NCI-H2171 treated with DMSO at 0.1 percent for 48 hours (cell line): ENCODE measurements at places on chromosomes 12 and 14.
A peak's percentile ranks its signal among the peaks of the same experiment; 100 is the strongest.

GRCh38 chr12:129063600-129063999, 210.3 kb downstream of the GLT1D1 start:
- DNase-seq, result no peak

- DNase-seq, result peak; percentile 59
Measured at GRCh38 chr12:40152783-40153383, 47.0 kb upstream of the SLC2A13 start.

- DNase-seq, result no peak
Measured at GRCh38 chr14:21534576-21534975, 8.4 kb upstream of the SALL2 start.

- no peak for DNase-seq
Measured at GRCh38 chr12:26773313-26774104, 59.5 kb downstream of the ITPR2 start.

DNA sequence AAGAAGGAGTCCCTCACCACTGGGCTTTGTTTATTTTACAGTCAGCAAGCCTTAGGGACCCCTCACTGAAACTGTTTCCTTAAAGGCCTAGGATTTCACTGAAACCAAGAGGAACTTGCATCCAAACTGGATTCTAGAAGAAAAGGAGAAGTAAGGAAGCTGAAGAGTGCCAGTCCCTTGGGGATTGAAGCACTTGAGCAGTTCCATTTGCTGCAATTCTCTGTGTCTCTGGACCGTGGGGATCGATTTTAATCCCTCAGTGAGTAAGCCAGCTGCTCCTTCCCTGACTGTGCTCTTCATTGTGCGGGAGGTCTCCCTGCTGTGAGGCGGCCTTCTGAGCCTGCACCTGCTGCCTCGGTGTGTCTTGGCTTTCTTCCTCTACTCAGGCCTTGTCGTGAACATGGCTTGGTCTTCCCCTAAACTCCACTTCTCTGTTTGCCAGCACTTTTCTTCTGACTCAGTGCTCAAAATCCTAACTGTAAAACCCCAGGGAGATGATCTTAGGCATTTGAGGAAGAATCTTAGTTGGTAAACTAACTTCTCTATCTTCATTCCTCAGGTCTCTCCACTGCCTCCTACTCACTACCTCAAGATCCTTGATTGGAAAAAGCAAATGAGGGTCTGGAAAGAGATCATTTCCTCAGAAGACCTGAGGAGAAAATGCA, 132.6 kb downstream of the SLC38A6 start:
- DNase-seq, result peak; percentile 94

DNA sequence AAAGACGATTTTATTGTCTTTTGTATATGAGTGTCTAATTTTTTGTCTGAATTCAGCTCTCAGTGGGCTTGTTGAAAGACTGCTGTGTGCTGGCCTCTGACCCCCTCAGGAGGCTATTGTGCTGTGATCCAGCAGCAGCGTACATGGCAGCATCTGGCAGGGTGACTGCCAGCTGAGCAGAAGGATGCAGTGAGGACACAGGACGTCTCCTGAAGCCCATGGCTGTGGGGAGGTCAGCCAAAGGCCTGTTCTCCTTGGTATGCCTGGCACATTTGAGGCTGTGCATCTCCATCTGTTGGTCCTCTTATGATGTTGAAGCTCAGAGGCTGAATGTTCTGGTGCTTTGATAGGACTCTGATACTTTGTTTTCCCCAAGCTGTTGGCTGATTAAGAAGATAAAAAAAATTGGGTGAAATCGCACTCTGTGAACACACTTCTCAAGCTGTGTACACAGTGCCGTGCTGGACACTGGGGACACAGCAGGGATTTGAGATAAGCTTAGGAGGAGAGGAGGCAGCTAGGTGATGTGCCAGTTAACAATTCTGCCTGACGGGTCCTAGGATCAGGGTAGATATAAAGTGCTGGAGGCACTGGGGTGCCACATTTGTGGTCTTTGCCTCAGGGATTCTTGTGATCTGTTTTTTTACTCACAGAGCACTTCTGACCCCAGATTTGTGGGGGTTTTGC, 37.5 kb downstream of the EID3 start:
- DNase-seq, result no peak

- no peak for DNase-seq
Measured at GRCh38 chr12:106994579-106995220, 7.8 kb upstream of the MTERF2 start.

DNA sequence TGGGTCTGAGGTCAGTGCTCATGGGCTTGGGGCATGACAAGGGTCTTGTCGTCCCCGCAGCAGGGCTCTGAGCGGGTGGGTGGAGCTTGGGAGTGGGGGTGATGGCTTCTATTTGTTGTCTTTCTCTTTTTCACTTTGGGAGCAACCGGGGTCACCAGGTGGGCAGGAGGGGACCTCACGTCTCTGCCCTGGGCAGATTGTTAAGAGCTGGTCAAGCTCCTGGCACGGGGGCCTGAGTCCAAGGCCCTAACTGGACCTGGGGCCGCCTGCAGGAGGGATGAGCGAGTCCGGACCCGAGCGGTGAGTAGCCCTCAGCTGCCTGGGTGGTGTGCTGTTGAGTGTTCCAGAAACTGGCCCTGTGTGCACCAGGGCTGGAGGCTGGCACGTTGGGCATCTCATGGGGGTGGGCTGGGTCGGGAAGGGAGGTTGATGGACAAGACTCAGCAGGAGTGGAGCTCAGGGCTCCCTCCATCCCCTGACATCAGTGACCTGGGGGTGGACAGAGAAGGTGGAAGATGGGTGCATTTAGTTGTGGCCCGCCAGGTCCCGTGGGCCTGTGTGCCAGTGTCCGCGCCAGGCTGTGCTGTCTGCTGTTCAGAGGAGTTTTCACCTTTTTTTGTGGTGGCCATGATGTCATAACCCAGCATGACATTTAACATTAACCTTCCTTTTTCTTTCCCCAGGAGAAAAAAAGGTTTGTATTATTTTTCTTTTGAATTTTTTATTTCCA, 27.5 kb downstream of the RTL1 start:
- DNase-seq, result no peak

DNA sequence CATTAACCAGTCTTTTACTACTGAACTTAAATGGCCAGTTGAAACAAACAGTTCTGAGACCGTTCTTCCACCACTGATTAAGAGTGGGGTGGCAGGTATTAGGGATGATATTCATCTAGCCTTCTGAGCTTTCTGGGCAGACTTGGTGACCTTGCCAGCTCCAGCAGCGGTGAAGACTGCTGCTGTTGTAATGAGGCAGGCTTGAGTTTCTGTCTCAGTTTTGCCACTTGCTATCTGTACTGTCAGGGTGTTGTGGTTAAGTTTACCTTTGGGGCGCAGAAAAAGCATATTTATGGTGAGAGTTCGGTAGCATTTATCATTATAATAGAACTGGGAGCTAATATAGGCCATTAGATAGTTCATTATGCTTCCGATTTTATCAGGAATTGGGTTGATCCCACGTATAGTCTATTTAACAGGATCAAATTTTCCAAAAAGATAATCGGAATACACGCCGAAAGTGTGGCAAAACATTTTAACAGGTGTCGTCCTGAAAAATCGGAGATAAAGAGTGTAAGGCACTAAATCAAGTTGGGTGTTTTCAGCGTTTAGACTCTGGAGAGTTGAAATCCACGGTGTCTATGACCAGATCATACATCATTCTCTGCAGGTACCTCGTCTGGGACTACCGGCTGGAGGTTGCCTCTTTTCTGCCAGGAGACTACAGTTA, 688 bp upstream of the NECAP1 start:
- peak; percentile 92 for DNase-seq

DNA sequence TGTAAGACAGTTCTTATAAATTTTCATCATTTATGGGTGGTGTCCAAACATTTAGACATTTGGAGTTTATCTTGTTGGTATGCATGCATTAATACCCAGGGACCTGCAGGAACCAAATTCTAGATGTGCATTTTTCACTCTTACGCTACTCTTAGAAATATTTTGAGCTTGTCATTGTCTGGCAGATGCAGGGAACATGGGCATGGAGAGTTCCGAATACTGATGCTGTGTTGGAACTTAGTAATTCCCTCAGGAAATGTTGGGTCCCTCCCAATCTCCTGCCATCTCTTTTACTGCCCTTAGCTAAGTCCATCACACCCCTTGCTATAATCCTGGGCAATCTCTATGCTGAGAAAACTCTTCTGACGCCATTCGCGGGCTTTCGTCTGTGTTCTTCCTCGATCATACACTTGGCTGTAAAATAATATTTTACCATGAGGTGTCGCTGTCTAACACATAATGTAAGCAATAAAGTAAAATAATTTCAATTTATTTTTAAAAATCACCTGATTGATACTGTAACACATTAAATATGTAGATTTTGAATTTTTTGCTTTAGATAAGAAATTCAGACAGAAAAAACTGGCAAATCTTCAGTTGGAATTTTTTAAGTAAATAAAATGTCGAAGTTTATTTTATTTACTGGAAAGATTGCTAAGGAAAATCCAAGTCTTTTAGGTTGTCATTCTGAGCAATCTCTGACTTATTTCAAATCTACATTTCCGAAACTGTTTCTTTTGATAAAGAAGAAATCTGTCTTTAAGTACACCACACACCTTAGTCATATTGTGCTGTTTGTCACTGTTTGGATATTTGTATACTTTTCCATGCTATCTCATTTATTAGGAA, 304.1 kb upstream of the SSTR1 start:
- DNase-seq, result peak; percentile 55

- no peak for DNase-seq
Measured at GRCh38 chr12:97380440-97380839, 82.2 kb upstream of the RMST start.

DNA sequence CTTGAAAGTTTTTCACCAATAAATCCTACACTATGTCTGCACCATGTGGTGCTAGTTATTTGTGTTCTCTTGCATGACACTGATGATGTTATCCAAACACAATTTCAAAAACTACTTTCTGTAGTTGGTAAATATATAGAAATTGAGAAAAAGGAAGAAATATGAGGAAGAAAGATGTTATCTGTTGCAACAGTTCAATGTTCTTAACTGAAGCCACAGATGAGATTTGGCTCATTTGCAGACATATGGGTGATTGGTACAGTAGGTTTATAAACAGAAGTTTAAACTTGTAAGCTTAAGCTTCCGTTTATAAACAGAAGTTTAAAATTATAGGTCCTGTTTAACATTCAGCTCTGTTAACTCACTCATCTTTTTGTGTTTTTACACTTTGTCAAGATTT, at the start of gene CLEC12A:
Gene CLEC12A, plus strand, starts transcription at position 229 of the 400 bp plus-strand sequence. CDS start 188 bp downstream, outside the sequence.
- DNase-seq, result no peak

GRCh38 chr14:21924479-21924878, 250.9 kb upstream of the OR4E1 start:
- DNase-seq, result no peak

DNA sequence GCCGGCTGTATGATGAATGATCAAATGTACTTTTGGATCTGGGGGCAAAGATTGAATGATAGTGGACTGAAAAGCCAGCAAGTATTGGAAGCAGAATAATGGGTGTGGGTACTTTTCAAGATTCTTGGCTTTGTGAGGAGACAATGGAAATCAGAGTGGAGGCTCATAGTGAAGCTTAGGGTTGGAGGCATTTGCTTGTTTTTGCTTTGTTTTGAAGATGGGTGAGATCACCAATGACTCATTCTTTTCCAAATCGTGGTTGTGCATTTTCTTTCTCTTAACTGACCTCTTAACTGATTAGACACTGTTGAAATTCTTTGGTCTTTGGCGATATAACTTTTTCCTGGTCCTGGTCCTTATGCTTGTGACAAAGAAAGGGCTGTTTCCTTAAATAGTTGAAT, 54.4 kb downstream of the PELI2 start:
- no peak for DNase-seq

GRCh38 chr12:115468087-115468510, 784.1 kb upstream of the TBX3 start:
- DNase-seq, result no peak

GRCh38 chr14:103362780-103363179, 22.4 kb upstream of the MARK3 start:
- DNase-seq, result no peak

DNA sequence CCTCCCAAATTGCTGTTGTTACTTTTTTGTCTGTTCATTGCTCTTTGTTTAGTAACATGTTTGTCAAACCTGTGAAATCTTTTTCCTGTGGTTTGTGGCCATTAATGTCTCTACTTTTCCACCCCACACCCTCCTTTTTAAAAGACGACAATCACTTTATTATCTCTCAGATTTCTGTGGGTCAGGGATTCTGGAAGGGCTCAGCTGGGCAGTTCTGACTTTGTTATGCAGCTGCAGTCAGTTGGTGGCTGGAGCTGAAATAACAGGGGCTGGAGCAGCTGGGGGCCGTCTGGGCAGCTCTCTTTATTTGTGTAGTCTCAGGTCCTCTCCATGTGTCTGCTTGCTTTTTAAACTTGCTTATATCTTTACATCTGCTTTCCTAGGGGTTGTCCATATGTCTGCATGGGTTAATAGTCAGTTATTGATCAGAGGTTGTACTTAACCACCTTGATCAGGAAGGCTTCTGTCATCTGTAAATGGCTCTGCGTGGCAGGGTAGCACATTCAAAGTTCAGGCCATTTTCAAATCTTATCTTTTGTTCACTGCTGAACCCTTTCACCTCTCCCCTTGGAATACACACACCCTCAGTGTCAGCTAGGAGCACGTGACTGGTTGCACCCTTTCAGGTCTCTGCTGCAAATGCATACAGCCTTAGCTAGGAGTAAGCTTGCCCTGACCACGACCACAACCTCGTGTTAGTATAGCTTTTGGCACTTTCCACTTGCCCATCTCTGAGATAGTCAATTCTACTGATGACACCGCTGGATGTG, 27.9 kb downstream of the BORCS5 start:
- no peak for DNase-seq

- no peak for DNase-seq
Measured at GRCh38 chr12:129772501-129773493, 131.0 kb downstream of the TMEM132D start.

- DNase-seq, result no peak
Measured at GRCh38 chr12:53791735-53792326, 40.1 kb upstream of the CISTR start.

DNA sequence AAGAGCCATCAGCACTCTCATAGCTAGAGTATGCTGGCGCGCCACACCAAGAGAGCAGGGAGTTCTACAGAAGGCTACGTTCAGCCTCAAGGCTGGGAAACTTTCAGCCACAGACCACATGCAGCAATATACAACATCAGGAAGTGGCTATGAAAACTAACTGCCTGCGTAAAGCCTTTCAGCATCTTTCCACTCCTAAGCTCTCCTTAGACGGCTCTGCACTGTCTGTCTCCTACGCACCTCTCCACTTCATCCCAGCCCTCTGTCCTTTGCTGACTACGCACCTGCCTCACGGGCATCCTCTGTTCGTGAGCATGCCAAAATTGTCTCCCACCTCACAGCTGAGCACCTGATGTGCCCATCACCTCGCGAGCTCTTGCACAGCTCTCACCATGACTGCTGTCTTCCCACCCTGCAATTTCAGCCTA, 9.7 kb downstream of the MPHOSPH9 start:
- DNase-seq, result no peak

- no peak for DNase-seq
Measured at GRCh38 chr14:61864329-61864898, 102.2 kb downstream of the SNAPC1 start.

GRCh38 chr12:6843118-6843902, 2.6 kb downstream of the GNB3 start:
- no peak for DNase-seq
